ENCODE measurements at places on chromosomes 3 and 15.
A peak's percentile ranks its signal among the peaks of the same experiment; 100 is the strongest.

- peak; percentile 30 for DNase-seq
These were observed 24.6 kb upstream of the CORO2B start for GRCh38 chr15:68553994-68554720.

DNA sequence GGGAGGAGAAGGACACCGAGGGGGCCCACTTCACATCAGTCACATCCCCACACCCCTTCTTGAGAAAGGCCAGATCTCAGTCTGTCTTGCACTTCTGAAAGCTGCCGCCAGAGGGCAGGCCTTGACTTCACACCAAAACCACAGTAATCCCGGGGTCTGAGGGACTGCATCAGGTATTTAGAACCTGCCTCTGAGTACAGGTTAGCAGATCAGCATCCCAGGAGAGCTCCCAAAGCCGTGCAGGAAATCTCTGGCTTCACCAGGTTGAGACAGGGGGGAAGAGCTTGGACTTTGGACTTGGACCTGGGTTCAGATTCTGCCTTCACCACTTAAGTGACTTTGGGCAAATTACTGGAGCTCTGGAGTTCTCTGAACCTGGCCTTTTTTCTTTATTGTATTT lies 50.3 kb downstream of the LHFPL4 start:
- no peak for DNase-seq

DNA sequence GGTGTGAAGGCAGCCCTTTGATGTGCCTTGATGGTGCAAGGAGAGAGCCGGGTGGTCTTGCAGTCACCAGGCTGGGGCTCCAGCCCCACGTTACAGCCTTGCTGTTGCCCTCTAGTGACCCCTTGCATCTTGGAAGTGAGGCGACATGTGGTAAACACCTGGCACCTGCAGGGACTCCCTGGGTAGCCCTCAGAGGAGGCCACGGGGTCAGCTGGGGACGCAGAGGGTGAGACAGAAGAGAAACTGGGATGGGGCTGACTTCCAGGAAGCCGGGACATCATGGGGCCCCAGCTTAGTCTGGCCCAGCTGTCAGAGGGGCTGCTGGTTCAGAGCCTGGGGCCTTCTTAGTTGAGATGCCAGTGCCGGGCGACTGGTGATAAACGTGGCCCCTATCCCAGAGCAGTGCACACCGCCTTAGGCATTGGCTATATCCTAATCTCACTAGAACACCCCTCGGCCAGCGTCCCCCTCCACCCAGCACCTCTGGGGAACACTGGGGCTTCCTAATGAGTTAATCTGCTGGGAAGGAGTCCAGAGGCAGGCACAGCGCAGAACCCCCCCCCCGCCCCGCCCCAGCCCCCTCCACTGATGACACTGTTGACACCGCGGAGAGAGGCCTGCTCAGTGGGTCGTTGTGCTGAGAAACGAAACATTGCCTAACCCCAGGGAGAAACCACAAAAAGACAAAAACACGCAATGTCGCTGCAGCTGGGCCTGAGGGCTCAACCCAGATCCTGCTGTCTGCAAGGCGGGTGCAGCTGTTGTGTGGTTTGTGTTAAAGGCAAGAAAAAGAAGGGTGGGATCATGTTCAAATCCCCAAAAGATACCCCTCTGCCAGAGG lies 60.5 kb upstream of the KLF13 start:
- peak; percentile 60 for DNase-seq

- no peak for DNase-seq
These were observed 53.4 kb downstream of the USP13 start for GRCh38 chr3:179706233-179706632.

GRCh38 chr3:189712906-189713483 lies 81.8 kb downstream of the TP63 start:
- DNase-seq = no peak

GRCh38 chr15:80068578-80068977 lies 9.1 kb downstream of the ZFAND6 start:
- DNase-seq = no peak

DNA sequence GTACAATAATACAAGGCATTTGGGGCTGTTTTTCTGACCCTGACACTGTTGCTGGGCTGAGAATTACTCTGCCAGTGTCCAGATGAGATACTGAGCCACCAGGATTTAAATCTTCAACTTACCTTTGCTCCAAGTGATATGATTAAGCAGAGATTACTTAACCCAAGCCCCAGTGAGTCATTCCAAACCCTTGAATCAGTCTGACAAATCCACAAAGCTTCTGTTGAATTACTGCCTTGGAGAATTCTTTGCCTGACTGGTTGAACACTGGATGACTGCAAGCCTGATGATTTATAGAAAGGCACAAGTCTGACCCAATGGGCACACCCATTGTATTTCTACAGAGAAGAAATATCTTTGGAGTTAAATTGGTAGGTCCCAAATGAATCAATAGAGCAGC lies 88.2 kb upstream of the TSC22D2 start:
- no peak for DNase-seq

DNA sequence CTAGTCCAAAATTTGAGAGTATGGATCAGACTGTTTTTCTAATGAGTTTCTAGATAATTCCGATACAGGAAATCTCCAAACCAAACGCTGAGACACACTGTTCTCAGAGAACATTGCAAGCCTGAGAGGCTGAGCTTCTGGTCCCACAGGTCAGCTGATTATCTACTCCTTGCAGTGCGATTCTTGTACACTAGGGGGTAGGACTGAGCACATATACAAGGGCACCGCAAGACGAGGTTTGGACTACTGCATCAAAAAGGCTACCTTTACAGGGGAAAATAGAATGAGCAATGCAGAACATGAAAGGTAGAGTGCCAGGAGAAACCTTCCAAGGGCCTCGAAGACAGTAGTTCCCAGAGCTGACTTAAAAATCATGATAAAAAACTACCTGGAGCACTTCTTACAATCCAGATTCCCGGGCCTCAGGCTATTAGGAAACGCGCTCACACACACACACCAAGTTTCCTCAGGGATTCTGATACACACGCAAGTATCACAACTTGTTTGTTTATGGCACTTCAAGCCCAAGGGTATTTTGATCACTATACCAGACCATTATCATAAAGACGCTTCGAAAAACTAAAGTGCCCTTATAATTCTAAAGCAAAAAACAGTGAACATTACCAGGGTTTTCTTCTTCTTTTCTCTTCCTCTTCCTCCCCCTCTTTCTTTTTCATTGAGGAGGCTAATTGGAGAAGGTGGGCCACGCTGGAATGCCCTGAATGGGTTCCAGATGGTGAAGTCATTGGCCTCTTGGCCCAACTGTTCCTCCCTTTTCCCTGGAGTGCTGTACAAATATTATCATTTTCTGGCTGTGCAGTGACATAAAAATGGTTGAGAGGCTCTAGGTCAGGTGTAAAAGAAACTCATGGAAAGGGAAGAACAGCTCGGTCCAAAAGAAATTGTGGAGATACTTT lies 61.8 kb downstream of the SLC12A8 start:
- DNase-seq = no peak

GRCh38 chr3:161576714-161577510 lies 80.3 kb downstream of the OTOL1 start:
- peak; percentile 4 for DNase-seq

- DNase-seq = no peak
These were observed 37.9 kb downstream of the ADIPOQ start for GRCh38 chr3:186880406-186880805.

- no peak for DNase-seq
These were observed 263.1 kb downstream of the ADAMTS17 start for GRCh38 chr15:100078511-100079220.

All from skin of body (tissue), 3 donors.